Temporal lobe (tissue), 4 donors: ENCODE measurements at places on chromosomes 16 and 17. TPM values are rescaled to one million over a fixed set of nuclear protein-coding genes. Genes with fewer than 3 reads are reported as not detected.

DLX4 gene
- total RNA-seq: not detected

G6PC1 gene
- not detected for total RNA-seq

TBC1D3H gene
- total RNA-seq: not detected

OR1A1 gene
- not detected for total RNA-seq

AGRP gene
- total RNA-seq: not detected

PTGES3L gene
- total RNA-seq: 1.5 TPM
